ENCODE measurements at places on chromosomes 2 and 18.

DNA sequence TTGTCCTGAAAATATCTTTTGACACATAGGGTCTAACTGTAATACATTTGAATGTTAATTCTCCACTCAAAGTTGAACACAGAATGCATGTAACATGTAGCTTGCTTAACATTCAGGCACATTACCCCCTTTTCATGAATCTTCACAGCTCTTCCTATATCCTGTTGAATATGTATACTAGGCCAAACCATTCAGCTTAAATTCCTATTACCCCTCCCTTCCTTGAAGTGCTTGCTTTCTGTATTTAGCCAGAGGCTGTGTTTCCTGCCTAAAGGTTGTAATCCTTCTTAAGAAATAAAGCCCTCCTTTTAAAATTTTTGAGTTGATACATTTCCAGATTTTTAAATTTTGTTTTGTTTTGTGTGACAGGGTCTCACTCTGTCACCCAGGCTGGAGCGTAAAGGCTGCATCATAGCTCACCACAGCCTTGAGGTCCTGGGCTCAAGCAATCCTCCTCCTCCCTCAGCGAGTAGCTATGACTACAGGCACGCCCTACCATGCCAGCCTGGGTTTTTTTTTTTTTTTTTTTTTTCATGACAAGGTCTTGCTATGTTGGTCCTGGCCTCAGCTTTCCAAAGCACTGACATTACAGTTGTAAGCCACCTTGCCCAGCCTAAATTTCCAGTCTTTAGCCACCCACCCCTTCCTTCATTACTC lies 357.6 kb downstream of the DSC3 start:
- no peak for DNase-seq

- no peak for DNase-seq
Observed at GRCh38 chr2:153873052-153874048, 1.6 kb downstream of the GALNT13 start.

DNA sequence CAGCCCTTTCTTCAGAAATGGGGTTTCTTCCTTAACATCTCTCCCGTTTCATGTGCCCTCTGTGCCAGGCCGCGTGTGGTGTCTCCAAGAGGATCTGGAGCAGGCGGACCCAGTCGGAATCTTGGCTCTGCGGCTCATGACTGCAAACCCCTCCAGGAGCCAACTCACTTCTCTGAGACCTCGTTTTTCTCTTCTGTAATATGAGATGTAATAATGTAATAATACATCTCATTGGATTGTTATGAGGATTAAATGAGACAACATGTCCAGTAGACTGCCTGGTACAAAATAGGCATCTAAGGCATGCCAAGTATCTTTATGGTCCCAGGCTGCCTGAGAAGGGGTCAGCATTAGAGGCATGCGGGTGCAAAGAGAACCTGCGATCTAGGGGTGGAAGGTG lies 221.3 kb upstream of the REV1 start:
- no peak for DNase-seq

DNA sequence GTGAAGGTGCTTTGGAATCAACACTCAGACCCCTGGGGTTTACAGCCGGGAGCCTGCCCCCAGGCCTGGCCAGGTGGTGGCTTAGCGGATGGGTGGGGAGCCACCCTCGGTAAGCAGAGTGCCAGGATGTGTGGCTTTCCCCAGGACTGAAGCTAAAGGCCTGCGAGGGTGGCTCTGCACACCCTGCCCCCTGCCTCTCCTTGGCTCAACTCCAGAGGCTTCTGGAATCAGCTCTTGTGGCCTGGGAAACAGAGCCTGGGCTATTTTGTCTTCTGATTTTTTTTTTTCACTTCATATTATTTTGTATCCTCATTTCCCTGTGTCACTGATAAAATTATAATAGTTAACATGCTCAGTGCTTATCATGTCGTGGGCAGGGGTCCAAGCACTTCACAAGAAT lies 79.8 kb downstream of the RHOB start:
- no peak for DNase-seq

DNA sequence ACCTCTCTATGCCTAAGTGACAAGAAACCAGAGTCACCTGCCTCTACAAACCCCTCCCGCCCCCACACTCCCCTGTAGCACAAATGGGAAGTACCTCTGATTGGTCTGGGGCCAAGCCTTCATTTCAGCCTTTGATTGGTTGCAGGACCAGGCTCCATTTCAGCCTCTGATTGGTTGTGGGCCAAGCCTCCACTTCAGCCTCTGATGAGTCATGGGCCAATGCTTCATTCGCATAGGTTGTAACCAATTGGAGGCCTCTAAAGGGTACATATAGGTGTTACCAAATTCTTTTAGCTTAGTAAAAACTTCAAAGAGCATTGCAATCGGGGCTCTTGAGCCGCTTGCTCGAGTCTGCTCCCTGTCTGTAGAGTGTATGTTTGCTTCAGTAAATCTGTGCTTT lies 25.0 kb downstream of the CCDC102B start:
- no peak for DNase-seq

DNA sequence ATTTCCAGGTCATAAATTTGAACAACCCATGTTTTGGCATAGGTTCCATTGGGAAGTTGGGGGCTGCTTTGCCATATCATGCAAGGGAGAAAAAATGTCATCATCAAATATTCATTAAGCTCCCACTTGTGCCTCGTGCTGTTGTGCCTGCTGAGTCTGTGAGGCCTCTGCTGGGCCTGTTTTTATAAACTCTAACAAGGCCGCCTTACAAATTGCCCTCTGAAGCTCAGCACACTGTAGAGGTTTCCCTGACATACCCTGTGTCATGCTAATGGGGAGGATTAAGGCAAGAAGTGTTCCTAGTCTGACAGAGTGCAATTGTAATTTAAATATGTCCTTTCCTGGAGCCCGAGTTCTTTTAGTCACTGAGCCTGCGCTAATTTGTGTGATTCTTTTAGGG lies 17.6 kb downstream of the OSBPL6 start:
- DNase-seq: no peak

DNA sequence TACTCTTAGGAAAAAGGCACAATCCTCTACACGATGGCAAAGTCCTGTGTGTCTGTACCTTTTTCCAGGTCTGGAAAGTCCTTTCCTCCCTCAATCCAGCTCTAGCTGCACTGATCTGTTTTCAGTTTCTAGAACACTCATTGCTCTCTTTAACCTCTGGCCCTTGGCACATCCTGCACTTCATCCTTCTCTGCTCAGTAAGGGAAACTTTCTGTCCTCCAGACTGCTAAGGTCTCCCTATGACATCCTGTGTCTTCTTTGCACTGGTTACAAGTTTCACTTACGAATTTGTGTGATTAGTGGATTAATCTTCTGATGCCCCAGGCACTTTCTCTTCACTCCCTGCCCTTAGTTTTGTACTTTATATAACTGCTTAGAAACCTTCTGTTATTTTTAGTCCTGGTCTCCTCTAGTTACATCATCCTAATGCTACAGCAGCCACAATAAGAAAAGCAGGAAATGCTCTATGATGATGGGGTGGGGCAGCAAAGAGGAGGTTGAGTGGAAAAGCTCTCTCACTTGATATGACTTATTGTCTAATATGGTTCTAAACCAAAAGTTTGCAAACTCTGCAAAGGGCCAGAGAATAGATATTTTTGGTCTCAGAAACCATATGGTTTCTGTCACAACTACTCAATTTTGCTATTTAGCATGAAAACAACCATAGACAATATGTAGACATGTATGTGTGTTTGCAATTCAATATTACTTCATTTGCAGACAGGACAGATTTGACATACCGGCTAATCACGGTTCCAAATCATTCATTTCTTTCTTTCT lies 568.2 kb downstream of the THSD7B start:
- DNase-seq: no peak

DNA sequence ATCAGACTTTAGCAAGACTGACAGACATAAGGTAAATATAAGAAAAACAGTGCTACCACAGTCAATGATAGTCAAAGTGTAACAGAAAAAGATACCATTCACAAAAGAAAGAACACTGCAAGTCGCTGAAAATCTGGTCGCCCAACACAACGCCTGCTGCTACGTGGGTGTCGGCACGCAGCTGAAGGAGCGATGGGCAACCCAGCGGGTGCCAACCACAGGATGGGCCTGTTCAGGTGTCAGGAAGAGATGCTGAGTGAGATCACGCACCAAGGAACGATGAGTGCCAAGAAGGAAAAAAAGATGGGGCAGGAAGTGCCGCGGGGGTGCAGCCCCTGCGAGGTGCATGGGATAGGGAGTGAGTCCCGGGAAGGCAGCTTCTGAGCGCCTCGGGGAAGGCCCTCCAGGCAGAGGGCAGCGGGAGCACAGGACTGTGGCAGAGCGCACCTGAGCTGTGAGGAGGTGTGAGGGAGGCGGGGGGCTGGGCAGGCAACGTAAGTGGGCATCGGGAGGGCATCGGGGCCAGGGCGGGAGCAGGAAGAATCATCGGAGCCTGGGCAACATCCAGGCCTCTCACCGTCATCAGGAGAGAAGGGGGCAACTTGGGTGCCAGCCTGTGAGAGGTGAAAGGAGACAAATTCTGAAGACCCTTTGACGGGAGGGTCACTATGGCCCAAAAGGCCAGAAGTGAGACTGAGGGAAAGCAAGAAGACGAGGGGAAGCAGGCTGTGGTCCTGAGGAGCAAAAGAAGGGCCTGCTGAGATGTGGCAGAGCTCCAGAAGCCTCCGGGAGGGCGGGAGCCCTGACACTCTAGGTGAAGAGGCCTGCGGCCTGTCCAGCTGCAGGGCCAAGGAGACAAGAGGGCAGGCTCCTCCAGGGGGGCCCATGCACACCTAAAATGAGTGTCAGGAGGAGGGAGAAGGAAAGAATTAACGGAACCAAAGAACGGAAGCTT lies 14.8 kb upstream of the MTERF4 start:
- no peak for DNase-seq

- no peak for DNase-seq
Observed at GRCh38 chr2:12694990-12695774, 21.6 kb upstream of the TRIB2 start.

- peak; percentile 67 for DNase-seq
Observed at GRCh38 chr2:217834744-217835513, 167.9 kb downstream of the TNS1 start.

GRCh38 chr2:96891591-96892333 lies 21.9 kb upstream of the SEMA4C start:
- no peak for DNase-seq

GRCh38 chr2:205675861-205676516 lies 6.3 kb upstream of the NRP2 start:
- no peak for DNase-seq

- no peak for DNase-seq
Observed at GRCh38 chr2:207015901-207016300, 76.6 kb downstream of the CPO start.

DNA sequence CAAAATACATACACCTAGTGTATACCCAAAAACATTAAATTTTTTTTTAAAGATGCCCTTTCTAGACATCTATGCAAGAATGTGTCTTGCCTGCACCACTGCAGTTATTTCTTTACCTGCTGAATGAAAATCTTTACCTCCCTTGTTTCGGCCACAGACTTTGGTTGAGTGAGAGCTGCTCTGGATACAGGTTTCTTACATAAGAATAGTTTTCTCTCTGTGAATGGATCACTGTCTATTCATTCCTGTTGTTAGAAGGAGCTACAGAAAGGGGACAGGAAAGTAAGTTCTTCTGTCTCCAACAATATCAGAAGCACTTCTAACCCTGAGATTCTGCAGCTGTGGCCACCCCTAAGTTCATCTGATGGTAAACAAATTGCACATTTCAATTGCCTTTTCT lies 113.0 kb upstream of the CDCA7 start:
- DNase-seq: no peak

- no peak for DNase-seq
Observed at GRCh38 chr18:52824126-52824525, 484.1 kb downstream of the DCC start.

- no peak for DNase-seq
Observed at GRCh38 chr2:216344206-216344949, 27.9 kb downstream of the MARCHF4 start.

DNA sequence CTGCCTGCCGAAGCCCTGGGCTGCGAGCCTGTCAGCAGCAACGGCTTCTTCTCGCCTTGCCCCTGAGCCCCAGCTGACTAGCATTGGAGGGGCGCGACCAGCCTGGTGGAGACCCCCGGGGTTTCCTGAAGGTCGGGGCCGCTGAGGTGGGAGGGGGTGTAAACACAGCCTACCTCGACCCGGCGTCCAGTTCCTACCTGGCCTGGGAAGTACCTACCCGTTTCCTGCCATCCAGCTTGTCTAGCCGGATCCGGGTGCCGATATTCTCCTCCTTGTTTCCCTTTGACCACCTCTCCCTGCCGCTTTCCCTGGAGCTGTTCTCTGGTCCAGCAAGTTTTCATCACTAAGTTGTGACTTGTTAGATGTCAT lies 511 bp downstream of the MOB4 start:
- DNase-seq: no peak

GRCh38 chr2:159926695-159927094 lies 128.7 kb upstream of the CD302 start:
- no peak for DNase-seq

DNA sequence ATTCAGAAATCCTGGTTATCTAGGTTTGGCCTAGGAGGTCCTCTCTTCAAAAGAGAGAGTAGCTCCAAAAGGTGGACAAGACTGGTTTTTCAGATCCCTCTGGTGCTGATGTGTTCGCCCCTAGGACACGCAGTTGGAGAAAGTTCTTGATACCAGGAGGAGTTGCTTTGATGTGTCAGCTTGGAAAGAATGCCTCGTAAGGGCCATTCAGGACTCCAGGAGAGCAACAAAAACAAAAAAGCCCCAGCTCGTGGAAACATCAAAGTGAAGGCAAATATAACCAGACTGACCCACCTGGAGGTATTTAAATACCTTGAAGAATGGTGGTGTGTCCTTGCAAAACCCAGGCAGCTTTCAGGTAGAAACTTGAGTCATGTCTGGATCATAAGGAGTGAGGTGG lies 12.5 kb upstream of the LBH start:
- DNase-seq: no peak

DNA sequence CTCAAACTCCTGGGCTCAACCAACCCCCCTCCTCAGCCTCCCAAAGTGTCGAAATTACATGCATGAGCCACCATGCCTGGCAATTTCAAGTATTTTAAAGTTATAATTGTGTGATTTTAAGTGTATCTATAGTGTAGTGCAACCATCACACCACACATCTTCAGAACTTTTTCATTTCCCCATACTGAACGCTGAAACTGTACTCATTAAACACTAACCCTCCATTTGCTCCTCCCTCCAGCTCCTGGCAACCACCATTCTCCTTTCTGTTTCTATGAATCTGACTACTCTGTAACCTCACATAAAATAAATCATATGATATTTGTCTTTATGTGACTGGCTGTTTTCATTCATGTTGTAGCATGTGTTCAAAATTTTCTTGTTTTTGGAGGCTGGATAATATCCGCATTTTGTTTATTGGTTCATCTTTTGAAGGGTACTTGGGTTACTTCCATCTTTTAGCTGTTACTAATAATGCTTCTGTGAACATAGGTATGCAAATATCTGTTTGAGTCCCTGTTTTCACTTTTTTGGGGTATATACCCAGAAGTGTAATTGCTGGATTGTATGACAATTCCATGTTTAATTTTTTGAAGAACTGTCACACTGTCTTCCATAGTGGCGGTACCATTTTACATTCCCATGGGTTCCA lies 188.2 kb downstream of the PLCL1 start:
- no peak for DNase-seq

- DNase-seq: no peak
Observed at GRCh38 chr2:191739194-191739593, 61.3 kb downstream of the NABP1 start.

GRCh38 chr2:146850746-146851145 lies 994.1 kb upstream of the ACVR2A start:
- DNase-seq: no peak
